ENCODE measurements at places on chromosomes 11 and 22.

- DNase-seq: no peak
Observed at GRCh38 chr22:24146791-24147353, 34.4 kb upstream of the SUSD2 start.

GRCh38 chr11:35463331-35463751 lies 44.0 kb upstream of the SLC1A2 start:
- DNase-seq: no peak

- no peak for DNase-seq
Observed at GRCh38 chr11:6708876-6709275, 25.7 kb upstream of the MRPL17 start.

DNA sequence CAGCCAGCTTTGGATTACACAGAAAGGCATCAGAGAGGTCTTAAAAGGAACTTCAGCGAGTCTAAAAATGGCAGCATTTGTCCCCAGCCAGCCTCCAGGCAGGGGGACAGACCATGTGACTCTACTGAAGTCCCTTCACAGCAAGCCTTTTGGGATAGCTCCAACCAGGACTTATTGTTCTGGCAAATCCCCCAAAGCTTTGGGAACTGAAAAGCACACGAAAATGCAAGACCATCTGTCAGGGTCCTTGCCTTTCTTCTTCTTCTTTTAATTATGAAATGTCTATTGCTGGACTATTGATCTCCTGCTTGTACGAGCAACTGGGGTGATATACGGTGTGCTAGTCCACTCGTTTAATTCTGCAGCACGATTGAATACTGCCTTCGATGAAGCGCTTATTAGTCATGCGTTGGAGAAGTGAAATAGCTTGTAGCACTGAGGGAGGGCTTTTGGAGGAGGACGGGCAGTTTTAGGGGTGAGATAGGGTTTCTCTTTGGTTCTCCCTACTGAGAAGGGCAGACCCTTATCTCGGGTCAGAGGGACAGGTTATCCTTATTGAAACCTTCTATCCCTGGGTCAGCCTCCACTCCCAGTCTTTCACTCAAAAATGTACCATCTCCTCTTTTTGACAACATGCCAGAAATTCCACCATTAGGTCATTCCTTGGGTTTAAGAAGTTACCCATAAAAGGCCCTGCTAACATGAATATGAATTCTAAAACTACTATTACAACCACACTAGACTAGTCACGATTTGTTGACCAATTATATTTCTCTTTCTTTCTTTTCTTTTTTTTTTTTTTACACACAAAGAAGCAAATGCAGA lies 416.4 kb downstream of the MIAT start:
- no peak for DNase-seq

DNA sequence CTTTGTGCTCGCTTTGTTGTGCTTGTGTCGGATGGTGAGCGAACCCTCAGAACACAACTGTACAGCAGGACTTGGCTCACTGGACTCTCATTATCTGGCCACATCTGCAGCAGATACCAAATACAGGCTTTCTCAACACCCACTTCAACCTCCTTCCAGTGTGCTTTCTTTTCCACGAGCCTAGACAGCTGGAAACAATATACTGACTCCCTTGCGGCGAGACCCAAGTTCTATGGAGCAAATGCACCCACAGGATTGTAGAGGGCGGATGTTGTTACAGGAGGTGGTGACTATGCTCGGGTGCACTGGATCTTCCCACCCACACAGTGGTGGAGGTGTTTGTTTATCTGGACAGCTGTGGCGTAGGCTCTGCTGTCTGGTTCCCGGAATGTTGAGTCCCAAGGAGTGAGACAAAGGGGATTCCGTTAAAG lies 204.3 kb downstream of the TENM4 start:
- no peak for DNase-seq

DNA sequence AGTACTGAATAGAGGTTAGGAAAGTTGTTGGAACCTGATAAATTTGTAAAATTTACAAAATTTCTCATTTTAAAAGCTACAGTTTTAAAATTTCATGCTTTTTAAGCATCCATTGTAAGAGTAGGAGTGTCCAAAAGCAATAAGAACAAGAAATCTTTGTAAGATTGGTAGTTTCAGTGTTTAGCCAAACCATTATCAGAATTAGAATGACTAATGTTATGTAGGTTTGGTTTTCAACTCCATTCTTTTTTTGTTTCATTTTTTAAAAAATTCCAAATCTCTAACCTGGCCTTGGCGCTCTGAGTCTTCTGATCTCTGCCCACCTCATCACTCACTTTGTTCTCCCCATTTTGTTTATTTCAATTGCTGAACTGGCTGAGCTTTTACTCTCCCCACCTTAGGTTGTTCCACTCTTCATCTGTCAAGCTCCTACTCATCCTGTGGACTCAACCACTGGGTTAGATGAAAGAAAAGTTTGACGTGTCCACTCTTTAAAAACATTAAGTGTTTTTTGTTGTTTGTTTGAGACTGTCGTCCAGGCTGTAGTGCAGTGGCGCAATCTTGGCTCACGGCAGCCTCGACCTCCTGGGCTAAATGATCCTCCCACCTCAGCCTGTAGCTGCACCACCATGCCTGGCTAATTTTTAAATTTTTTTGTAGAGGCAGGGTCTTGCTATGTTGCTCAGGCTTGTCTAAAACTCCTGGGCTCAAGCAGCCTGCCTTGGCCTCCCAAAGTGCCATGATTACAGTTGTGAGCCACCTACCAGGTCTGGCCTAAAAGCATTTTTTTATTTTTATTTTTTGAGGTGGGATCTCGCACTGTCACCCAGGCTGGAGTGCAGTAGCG lies 14.0 kb downstream of the EP300 start:
- DNase-seq: no peak

DNA sequence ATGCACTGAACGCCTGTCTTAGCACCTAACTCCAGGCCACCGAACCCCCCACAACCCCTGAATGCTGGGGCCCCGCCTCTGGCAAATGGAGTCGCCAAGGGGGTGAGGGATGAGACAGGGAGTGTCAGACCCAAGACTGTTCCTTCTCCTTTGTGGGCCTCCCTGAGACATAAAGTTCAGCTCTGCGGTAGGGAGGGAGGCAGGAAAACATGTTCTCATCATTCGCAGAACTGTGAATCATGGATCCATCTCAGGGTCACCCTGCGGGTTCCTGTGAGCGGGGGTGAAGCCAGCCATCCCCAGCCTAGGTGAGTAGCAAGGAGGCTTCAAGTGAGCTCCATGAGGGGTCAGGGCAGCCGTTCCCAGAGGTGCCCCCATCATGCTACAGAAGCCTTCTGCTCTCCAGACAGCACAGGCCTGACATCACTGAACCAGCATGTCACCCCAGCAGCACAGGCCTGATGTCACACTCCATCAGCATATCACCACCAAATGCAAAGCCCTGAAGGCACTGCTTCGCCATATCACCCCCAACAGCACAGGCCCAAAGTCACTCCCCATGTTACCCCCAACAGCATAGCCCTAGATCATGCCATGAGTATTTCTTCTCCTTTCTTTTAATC lies 27.2 kb downstream of the TMPRSS6 start:
- DNase-seq: no peak

DNA sequence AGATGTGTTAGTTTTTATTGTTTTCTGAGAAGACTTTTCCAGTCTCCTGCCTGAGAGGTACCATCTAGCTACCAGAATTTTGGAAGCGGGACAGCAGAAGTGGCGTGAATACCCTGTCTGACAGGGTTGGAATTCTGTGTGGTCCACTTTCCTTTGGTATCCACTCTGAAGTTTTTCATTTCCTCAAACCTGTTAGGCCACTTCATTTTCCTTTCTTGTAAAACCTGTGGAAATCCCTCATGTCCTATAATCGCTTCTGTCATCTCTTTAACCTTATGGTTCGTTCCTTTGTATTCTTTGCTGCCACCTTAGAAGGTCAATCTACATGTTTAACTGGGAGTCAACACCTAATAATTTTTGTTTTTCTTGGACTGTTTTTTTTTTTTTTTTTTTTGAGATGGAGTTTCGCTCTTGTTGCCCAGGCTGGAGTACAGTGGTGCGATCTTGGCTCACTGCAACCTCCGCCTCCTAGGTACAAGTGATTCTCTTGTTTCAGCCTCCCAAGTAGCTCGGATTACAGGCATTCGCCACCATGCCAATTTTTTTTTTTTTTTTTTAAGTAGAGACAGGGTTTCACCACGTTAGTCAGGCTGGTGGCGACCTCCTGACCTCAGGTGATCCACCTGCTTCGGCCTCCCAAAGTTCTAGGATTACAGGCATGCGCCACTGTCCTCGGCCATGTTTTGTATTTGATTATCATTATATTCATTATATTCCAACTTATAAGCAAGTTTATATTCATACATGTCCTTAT lies 7.1 kb downstream of the SFI1 start:
- no peak for DNase-seq

GRCh38 chr11:132941024-132941646 lies 591.2 kb downstream of the OPCML start:
- DNase-seq: no peak

DNA sequence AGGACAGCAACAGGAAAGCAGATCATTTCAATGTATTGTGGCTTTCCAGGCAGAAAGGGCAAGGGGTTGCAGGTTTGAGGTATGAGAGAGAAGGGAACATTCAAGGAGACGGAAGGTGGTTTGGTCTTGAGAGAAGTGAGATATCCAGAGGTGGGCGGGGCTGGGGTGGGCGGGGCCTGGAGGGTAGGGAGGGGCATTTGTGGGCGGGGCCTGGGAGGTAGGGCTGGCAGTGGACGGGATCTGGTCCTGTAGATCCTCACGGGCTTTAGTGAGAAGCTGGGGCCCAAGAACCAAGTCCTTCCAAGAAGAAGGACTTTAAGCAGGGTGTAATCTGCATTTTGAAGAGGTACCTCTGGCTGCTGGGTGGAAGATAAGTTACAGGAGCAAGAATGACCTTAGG lies 199.2 kb downstream of the MN1 start:
- no peak for DNase-seq

GRCh38 chr11:94740083-94741021 lies 27.8 kb upstream of the AMOTL1 start:
- no peak for DNase-seq

- DNase-seq: no peak
Observed at GRCh38 chr22:38942702-38943101, 14.7 kb upstream of the APOBEC3A start.

DNA sequence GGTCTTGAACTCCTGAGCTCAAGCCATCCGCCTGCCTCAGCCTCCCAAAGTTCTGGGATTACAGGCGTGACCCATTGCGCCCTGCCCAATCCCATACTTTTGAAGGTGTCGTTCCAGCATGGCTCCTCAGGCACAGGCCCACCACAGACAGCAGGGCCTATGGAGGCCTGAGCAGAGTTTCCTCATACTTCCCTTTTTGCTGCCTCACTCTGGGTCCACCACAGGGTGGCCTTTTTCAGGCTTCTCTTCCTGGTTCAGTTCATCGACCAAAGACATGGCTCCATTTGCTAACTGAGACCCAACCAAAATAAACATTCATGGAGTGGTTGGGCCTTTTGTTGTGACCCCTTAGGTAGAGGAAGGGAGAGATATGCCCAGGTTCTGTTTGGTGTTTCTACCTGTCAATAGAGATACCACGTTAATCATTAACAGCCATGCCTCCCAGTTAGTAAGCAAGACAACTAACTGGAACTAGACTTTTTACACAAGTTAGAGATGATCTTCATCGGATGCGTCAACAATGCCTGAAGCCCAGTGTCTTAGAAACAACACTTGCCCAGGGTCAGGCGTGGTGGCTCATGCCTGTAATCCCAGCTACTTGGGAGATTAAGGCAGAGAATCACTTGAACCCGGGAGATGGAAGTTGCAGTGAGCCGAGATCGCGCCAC lies 35.1 kb downstream of the TRIOBP start:
- no peak for DNase-seq

GRCh38 chr11:66361502-66361941 lies 10.0 kb downstream of the SLC29A2 start:
- DNase-seq: no peak

GRCh38 chr11:77596626-77597025 lies 6.9 kb downstream of the AQP11 start:
- no peak for DNase-seq

- no peak for DNase-seq
Observed at GRCh38 chr11:92324890-92325289, 100.3 kb downstream of the FAT3 start.

DNA sequence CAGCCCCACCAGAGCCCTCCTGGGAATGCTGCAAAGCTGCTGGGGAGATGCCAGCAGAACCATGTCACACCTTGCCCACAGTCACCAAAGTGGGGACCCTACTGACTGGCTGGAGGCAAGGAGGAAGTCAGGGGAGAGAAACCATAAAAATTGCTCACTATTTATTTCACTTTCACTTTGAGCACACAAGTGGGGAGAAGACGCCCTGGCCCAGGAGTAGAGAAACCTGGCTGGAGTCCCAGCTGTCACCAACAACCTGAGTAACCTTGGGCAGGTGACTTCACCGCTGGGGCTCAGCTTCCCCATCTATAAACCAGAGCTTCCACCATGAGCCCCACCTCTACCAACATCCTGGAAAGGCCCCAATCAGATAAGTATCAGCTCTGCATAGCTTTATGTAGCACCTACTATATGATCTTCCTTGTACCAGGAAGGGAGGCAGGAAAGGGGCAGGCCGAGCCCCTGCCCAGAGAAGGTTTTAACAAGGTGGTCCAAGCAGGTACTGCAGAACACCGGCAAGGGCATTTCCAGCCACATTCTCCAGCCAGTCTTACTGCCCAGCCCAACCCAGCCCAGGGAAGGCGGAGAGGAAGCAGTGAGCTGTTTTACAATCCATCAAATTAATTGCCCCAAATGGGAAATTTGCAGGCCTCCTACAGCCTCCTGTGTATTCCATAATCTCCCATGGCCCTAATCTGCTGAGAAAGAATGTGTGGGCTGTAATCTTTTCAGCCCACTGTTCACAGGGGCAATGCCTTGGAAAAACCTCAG lies 27.6 kb downstream of the PLEKHA7 start:
- no peak for DNase-seq

- DNase-seq: no peak
Observed at GRCh38 chr11:116579857-116580727, 192.7 kb downstream of the BUD13 start.

DNA sequence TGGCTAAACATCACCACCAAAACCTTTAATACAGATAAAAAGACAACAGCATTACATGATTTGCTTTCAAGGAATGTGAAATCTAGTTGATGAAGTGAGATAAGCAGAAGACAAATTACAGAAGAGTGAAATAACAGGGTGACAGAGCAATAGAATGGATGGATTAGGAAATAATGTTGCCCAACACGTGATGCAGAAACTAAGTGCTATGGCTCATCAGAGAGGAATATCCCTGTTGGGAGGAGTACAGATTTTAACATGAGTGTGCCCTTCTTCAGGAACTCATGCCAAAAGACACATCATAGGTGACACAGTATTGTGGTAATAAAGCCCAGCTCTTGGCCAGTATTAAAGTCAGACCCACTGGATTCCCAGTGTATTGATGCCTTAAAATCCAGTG lies 176.6 kb upstream of the RAG2 start:
- no peak for DNase-seq

All from stimulated activated naive CD4-positive, alpha-beta T cell (primary cell).